ENCODE measurements at places on chromosomes 2 and 18. TPM values are rescaled to one million over a fixed set of nuclear protein-coding genes. Genes with fewer than 3 reads are reported as not detected.

GRCh38 chr2:240355001-240355891, 80.2 kb upstream of the GPC1 start:
- peak; percentile 36 for DNase-seq

- no peak for DNase-seq
These were observed 17.1 kb upstream of the ATOH8 start for GRCh38 chr2:85736456-85737355.

- DNase-seq: peak; percentile 50
These were observed 127.8 kb downstream of the CERS6 start for GRCh38 chr2:168583710-168584521.

DNA sequence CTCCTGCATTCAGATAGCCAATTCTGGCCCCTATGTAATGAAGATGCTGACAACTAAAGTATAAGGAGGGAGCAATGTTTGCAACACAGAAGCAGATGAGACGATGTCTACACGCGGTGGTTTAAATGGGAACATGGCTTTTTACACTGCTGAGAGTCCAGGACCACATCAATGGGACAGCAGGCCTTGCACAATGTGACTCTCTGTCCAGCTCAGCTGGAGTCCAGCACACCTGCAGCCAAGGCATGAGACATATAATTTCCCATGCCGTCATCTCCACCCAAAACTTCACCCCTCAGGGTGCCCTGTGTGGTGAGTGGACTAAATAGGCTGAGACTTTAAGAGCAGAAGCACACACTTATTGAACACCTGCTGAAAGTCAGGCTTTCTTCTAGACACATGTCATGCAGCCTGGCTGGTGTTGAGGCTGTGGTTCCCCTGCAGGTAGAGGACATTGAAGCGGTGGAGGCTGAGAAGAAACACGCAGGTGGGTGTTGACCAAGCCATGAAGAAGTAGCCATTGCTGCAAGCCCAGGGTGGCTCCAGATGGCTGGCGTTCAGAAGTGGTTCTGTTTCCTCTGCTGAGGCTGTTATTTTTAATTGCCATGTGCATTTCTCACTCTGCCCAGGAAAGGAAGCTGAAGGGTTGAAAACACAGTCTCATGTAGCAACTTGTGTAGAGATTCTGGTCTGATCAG, 345.6 kb downstream of the MYCN start:
- DNase-seq: no peak

DNA sequence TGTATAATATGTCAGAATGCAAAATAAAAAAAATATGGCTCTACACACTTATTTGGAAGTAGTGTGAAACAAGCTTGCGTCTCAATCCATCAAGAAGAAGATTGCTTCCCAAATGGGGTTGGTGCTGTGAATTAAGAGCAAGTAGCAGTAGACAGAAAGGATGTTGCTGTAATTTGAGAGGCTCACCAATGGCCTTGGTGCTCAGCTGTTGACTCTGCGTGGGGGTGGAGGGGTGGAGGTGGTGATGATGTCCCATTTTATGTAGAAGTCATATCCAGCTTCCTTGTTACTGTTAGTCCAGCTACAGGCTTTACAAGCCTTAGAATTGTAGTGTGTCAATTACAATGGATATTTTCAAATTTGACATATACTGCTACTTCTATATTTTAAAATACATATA, 223.4 kb upstream of the RND3 start:
- no peak for DNase-seq

GRCh38 chr2:219368690-219369191, 19.0 kb downstream of the DNPEP start:
- DNase-seq: peak; percentile 12

DNA sequence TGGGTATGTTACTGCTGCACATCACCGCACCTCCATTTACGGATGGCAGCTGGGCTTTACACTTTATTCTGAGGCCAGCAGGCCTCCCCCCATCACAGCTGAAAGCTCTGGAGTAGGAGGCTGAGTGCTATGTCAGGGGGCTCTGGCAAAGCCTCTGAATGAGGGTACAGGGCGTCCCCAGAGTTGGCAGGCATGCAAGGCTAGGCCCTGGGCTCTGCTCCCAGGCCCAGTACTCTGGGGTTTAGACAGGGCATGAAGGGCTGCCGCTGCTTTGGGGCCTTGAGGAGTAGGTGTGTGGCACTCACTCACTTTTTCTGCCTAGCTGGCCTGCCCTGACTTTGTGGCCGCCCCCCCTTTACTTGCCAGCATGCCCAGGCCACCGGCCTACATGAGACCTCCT, 90.8 kb downstream of the WDSUB1 start:
- DNase-seq: no peak

GRCh38 chr2:181218401-181218821, 238.0 kb downstream of the UBE2E3 start:
- no peak for DNase-seq

DNA sequence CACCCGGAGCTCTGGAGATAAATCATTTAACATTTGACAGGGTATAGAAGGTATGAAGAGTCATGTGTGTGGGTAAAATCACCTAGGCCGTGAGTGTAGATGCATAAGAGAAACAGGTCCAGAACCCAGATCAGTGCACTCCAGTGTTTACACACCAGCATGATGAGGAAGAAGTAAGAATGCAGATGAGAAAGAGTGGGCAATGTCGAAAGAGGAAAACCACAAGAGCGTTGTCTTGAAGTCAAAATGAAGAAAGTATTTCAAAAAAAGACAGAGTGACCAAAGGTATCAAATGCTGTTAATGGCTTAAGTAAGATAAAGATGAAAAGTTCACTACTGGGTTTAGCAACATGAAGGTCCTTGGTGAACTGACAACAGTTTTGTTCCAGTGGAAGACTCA, 32.0 kb upstream of the PLB1 start:
- no peak for DNase-seq

DNA sequence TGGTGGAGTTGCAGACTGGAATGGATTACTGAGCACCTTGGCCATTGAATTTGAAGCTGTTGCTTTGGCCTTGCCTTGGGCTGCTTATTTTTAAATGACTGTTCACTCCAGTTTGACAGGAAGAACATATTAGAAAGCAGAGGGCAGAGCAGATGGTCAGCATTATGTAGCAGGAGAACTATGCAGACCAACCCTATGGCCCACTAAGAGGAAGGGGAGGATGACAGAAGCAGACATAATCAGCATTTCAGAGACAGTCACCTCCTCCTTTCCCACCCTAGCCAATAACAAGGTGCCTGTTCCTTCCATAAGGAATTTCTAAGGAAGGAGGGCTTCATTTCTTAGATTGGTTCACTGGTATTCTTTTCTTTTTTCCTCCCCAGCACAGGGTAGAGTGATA, 2.4 kb downstream of the CHRNA1 start:
- DNase-seq: peak; percentile 69

- DNase-seq: peak; percentile 78
These were observed 27.2 kb upstream of the EML4 start for GRCh38 chr2:42141687-42142546.

- DNase-seq: no peak
These were observed 150.6 kb downstream of the GALNT1 start for GRCh38 chr18:35732162-35732561.

DNA sequence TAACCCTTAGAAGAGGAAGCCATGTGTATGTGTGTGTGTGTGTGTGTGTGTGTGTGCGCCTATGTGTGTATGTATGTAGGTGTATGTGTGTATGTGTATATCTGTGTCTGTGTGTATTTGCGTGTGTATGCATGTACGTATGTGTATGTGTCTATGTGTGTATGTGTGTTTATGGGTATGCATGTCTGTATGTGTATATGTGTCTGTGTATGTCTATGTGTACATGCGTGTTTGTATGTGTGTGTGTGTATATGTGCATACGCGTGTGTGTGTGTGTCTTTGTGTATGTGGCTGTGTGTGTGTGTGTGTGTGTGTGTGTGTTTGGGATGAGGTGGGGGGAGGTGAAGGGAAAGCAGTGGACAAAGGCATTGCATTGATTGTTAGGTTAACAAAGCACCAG, 380.2 kb downstream of the HRH4 start:
- DNase-seq: no peak

DNA sequence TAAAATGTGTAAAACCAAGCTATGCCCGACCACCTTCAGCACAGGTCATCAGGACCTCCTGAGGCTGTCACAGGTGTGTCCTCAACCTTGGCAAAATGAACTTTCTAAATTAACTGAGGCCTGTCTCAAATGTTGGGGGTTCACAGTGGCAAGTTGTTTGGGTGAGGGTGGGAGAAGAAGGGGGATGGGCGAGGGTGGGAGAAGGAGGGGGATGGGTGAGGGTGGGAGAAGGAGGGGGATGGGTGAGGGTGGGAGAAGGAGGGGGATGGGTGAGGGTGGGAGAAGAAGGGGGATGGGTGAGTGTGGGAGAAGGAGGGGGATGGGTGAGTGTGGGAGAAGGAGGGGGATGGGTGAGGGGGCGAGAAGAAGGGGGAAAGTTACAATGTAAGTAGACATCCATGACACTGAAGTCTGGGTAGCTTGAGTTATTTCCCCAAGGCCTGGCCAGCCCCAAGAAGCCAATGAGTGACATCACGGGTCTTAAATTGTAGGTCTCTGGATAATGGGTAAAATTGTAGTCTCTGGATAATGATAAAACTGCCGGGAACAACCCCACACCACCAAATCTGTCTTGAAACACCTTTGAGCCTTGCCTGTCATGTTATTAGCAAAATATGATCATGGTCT, 56.3 kb downstream of the TIMM21 start:
- DNase-seq: peak; percentile 8

GRCh38 chr18:22109535-22109934, 59.9 kb upstream of the GATA6 start:
- no peak for DNase-seq

DNA sequence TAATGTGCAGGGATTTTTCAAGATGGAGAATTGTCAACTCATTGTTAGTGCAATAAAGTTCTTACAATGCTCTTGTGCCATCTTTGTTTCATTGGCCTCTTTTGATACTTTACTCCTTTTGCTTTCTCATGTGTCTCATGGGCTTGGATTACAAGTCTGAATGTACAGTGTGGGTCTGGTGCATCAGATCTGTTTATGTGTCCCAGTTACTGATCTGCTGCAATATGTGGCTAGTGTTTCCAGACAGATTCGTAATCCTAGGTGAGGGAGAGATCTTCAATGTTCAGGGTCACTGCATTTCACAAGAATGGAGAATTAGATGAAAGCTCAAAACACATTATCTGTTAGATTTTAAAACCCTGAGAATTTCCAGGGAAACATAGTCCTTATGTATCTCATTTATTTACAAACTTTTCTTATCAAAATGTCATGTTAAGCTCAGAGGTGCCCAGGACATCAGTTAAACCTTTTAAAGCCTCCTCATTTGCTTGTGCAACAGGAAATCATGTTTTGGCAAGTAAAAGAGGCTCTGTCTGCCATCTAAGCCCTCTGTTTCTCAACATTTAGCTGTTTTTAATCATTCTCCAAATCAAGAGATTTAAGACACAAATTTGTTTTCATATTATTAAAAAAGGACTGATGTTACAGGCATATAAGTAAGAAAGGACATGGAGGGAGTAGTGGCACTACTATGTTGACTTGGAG, 108.1 kb downstream of the NUP35 start:
- DNase-seq: no peak

DNA sequence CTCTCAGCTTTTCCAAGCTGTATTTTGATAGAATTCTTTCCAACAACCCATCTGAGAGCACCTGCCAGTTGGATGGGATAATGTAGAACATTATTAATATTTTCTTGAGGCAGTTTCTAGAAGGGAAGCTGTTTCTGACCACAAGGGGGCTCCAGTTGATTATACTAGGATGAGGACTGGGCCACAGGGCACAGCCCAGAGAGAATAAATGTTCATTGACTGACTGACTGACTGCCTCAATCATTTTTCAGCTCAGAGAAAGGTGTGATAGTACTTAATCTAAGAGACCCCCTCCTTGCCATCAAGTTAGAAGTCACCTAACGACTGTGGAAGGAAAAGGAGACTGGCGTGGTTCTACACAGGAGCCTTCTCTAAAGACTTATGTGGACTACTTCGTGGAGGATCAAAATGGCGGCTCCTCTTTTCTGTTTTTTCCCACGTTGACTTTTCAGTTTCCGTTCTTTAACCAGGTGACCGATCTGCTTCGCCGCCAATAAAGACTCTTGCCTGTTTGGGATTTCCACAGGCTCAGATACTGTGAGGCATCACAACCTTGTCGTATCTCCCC, 31.9 kb upstream of the CREG2 start:
- DNase-seq: peak; percentile 88

DNA sequence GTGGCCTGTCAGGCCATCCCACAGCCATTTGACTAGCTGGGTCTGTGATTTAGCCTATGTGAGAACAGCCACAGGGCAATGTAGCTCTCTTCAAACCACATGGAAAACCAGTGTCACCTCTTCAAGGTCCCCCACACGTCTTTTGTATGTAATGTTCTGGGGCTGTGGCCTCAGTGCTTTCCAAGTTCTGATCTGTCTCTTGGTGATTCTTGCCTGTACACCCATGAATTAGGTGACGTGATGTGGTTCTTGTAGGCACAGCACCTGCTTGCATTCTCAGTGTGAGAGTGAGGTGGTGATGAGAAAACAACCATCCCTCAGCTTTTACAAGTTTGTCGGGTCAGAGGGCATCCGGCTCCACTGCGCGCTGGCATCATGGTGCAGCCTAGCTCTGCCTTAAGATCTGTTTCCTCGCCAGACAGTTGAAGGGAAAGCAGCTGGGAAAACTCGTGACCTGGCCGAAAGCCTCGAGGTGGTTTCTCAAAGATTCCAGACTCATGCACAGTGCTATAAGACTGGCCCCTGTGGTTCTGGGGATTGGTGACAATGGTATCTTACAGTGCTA, 125.8 kb downstream of the TANC1 start:
- peak; percentile 35 for DNase-seq

Gene ADCYAP1
- not detected for total RNA-seq

Gene CD226
- 1.0 TPM for total RNA-seq

Gene GKN1
- not detected for total RNA-seq

Gene LRP2
- 0.05 TPM for total RNA-seq

Gene SLC40A1
- total RNA-seq: 98.0 TPM

Gene ALLC
- total RNA-seq: not detected

Gene SLC39A6
- 18.2 TPM for total RNA-seq

Gene ARHGAP28
- total RNA-seq: 4.3 TPM
